Regular cardiac myocyte (primary cell): ENCODE measurements at places on chromosomes 12 and 14. TPM values are rescaled to one million over a fixed set of nuclear protein-coding genes. Genes with fewer than 3 reads are reported as not detected.

The EXOC3L4 gene
- under 0.01 and 0.56 TPM in 2 replicates for total RNA-seq

The RPS6KA5 gene
- total RNA-seq, result 0.56 and 1.2 TPM in 2 replicates

The DDX54 gene
- total RNA-seq, result 24.8 and 49.8 TPM in 2 replicates

The BEGAIN gene
- total RNA-seq, result 0.85 TPM in 1 of 2 replicates, not detected in the other

The OTX2 gene
- total RNA-seq, result not detected in 2 replicates

The TMBIM6 gene
- total RNA-seq, result 353 and 437 TPM in 2 replicates
